ENCODE measurements at places on chromosomes 7 and 10. TPM values are rescaled to one million over a fixed set of nuclear protein-coding genes. Genes with fewer than 3 reads are reported as not detected.

The ADCYAP1R1 gene
- 0.14 TPM for total RNA-seq

The SLC26A3 gene
- not detected for total RNA-seq

GRCh38 chr10:132827861-132828539 lies 42.1 kb upstream of the NKX6-2 start:
- no peaks in the 10 kb centered on the region for H3K4me1 ChIP-seq
- DNase-seq, result no peak
- H3K27me3 ChIP-seq, result peaks cover 10% of the 10 kb centered on the region

DNA sequence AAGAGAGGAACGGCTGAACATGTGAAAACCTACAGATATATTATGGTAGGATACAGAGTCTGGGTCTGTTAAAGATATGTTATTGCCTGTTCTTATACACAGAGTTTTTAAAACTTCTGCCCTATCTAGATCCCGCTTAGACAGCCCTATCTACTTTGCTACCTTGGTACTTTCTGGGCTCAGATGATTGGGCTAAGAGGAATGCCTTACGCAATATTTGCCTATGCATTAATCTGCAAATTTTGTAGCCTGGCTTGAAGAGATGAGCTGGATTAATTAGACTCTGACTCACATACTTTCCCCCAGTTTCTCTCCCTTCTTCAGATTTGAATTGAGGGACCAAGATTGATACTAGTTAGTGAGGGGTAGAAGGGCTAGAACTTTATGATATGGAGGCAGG lies 33.6 kb upstream of the A1CF start:
- no peaks in the 10 kb centered on the region for H3K27me3 ChIP-seq
- peaks cover 4% of the 10 kb centered on the region for H3K4me1 ChIP-seq
- H3K4me3 ChIP-seq, result no peak overlapping the region
- H3K27ac ChIP-seq, result no peak overlapping the region
- DNase-seq, result no peak

Data from astrocyte (in vitro differentiated cells and primary cell).